ENCODE measurements at places on chromosomes 7 and 10.

DNA sequence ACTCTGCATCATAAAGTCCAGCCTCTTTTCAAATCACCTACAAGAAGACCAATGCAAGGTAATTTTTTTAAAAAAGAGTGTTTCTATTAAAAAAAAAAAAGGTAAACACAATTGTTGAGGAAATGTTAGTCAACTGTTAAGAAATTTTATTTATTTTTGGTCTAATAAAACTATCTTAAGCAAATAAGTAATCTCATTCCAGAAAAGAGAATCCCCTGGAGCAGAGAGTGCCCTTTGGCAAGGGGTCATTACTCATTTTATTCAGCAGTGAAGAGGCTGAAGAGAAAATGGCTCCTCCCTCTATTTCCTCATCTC is 63.4 kb upstream of the GSDME start:
- peak; percentile 46 for DNase-seq

DNA sequence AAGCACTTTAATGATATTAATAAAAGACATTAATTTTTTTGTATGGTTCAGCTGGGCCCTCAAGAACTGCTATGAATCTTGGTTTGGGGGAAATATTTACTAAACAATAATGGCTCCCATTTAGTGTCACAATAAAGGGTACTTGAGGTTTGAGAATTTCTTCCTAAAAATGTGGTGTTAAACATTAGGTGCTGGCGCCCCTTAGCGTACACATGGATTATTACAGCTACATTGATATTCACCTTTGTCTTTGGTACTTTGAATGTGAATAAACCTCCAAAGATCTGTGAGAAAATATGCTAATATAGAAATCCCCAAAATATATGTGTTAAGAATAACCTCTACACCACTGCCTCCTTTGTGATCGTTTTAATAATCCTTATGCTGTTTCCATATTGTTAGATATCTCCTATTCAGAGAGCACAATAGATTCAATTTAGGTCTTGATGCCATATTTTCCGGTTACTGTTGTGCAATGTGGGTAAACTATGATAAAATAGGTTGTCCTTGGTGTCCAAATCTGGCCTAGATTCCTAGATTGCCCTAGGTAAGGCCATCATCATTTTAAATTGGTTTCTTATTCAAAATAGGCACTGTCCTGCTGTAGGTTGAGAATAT is 161.8 kb upstream of the CACNA2D1 start:
- DNase-seq, result peak; percentile 63

DNA sequence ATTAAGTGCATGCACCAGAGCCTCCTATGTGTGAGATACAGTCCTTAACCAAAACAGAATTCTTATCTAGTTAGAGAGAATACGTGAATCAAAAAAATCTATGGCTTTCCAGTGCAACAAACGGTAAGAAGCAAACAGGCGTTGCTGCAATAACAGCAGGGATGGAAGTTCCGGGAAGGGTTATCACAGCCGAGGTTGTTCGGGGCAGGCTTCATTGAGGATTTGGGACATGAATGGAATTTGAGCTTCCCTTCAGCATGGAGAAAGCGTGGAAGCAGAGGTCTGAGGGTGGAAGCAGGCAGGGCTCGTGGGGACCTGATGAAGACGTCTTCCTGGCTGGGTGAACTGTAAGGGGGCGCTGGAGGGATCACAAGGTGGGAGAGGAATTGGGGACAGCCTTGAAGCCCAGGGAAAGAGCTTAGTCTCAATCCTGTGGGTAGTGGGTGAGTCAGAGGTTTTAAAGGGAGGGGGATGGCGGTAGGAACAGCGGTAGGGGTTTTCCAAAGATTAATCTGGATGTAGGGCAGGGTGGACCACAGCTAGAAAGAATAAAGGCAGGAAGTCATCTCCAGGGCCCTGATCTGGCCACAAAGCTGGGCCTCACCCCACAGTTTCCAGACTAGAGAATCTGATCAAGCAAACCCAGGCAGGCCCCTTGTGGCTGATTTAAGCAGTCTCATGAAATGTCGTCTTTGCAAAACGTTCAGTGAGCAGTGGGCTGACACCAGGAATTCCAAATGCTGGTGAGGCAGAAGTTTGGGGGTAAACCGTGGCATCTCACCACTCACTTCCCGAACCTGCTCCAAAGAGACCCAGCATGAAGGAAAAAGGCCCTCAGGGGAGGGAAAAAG is 65.1 kb downstream of the CALML3 start:
- DNase-seq, result peak; percentile 50

- no peak for DNase-seq
These were observed 2.9 kb upstream of the IFRD1 start for GRCh38 chr7:112447406-112447805.

- DNase-seq, result peak; percentile 78
These were observed 91.3 kb downstream of the PARD3 start for GRCh38 chr10:34723750-34724149.

GRCh38 chr7:45574669-45575500 is 717 bp downstream of the ADCY1 start:
- peak; percentile 75 for DNase-seq

DNA sequence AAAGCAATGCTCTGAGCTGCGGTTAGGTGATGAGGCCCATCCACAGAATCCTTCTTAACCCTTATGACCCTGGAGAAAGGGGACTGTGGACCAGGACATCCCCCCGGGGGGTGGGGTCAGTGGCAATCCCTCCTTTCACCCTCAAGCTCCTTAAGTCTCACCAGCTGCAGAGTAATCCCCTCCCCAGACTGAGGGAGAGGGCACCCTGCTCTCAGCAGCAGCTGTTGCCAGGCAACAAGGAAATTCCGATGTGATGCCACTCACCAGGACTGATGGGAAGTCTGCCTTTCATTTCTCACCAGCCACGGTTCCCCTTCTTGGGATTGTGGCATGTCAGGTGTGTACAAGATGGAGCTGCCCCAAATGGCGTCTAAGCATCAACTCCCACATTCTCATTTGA is 129.6 kb downstream of the DOCK1 start:
- DNase-seq, result peak; percentile 52

GRCh38 chr10:50152792-50153272 is 85.1 kb downstream of the WASHC2A start:
- peak; percentile 54 for DNase-seq

DNA sequence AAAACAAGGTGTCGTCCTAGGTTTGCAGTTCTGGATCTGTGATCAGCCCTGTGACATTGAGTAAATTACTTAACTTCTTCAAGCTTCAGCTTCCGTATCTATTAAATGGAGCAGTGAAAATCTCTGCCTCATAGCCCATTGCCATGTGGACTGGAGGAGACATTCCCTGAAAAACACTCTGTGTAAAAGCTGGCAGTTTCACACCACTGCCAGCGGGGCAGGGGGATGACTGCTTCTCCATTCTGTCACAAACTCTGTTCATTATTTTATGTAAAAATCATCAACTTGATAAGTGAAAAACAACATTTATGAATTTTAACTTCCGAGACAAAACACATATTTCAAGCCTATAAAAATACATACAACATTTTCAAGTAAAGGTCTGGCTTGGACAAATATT is 234.7 kb downstream of the BMPER start:
- no peak for DNase-seq

- DNase-seq, result no peak
These were observed 154.2 kb downstream of the EGFR start for GRCh38 chr7:55172881-55173609.

DNA sequence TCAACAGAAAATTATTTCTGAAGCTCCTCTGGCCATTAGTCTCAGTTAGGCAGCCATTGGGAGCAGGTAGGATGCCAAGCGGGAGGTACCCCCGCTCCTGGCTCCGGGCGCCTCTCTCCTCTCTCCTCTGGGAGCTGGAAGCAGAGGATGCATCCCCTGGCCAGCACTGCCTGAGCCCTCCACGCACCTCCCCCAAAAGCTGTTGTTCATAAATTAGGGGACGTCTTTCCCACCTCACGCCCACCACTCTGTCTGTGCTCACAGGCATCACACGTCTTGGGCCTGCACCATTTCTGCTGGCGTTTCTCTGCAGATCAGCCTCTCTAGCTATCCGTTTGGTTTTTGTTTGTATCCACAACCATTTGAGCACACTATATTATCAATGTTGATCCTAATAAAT is 609.0 kb upstream of the FOXK1 start:
- DNase-seq, result no peak

- peak; percentile 80 for DNase-seq
These were observed 59.6 kb downstream of the ADRB1 start for GRCh38 chr10:114103284-114103683.

- DNase-seq, result peak; percentile 60
These were observed 687.3 kb downstream of the KCNMA1 start for GRCh38 chr10:76950354-76950753.

GRCh38 chr10:131580674-131581073 is 269.2 kb upstream of the TCERG1L start:
- no peak for DNase-seq

DNA sequence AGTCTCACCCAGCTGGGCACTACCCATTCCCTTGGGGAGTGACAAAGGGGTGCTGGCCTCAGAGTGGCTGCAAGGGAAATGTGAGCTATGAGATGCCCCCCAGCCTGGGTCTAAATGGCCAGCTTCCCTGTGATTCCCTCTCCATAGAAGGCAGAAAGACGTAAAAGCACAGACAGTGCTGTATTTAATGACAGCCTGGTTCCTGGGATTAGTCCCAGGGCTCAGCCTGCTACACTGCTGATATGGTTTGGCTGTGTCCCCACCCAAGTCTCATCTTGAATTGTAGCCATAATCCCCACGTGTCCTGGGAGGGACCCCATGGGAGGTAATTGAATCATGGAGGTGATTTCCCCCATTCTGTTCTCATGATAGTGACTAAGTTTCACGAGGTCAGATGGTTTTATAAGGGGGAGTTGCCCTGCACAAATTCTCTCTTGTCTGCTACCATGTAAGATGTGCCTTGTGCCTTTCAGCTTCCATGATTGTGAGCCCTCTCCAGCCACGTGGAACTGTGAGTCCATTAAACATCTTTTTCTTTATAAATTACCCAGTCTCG is 23.9 kb upstream of the CALN1 start:
- DNase-seq, result peak; percentile 19

DNA sequence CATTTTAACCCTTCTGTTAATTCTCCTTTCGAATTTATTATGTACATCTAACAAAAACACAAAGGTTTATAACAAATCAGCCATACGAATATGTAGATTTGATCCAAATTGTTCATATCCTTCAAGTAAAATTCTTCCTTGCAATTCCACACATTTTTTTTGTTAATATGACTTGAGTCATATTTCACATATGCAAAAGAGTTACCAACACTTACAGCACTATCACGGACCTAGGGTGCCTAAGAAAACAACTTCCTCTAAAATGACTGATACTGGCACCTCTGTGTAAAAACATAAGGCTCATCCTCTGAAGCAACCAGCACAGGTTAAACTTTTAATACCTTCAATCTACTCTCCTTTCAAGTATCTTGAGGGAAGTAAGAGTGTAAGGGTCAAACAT is 451.8 kb downstream of the SEMA3D start:
- no peak for DNase-seq

- DNase-seq, result no peak
These were observed 779 bp upstream of the ADCK2 start for GRCh38 chr7:140671966-140672365.

GRCh38 chr10:114315566-114316420 is 76.7 kb downstream of the VWA2 start:
- DNase-seq, result no peak

DNA sequence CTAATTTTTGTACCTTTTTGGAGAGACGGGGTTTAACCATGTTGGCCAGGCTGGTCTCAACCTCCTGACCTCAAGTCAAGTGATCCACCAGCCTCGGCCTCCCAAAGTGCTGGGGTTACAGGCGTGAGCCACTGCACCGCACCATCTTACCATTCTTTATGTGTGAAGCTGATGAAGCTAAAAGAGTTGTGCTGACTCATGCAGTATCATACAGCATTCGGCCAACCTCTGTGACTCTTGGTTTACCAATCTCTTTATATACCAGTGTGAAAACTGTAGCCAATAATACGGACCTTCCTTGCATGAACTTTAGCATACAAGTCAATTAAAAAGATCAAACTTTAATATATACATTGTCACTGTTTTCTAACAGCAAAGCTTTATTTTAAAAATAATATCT is 878.2 kb upstream of the MBL2 start:
- no peak for DNase-seq

DNA sequence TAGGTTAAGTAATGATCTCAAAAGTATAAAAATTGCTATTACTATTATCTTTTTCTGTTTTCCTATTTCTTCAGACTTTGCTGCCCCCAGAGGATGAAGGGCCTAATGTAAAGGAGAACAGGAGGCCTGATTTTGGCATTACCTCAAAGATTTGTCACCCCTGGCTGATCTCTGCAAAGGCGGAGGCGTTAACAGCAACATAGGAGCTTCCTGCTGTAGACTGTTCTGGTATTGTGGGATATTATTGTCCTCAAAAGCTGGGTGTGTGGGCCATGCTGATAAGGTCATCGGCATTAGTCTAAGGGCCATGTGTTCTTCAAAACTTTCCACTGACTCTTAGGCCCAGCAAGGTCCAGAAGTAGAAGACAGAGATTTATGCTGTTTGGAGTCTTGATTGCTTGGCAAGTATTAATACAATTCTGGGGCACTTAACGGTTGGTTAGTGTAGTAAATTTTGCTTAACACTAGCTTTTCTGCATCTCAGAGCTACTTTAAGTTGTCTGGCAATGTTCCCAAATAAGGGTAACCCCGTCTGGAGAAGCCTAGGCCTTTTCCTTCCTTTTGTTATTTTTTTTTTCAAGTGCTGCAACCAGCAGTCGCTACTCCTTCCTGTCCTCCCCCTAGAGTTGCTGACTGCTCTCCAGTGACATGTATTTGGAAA is 14.0 kb upstream of the ENTPD1 start:
- DNase-seq, result peak; percentile 21

DNA sequence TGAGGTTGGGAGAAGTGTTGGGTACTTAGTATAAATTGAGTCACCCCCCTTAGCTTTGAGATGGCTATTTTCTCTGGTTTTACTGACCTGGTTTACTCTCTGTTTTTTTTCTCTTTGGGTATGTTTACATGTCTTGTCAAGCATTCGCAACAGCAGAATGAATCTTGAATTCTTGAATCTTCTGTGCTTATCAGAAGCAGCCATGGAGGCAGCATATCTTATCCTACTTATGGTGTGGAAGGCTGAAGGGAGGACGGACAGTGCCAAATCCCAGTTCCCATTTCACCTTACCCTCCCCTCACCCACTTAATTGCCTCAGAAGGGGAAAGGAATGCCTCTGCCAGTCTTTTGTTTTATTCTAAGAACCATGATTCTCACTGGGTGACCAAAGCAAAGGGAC is 3.7 kb downstream of the SND1 start:
- DNase-seq, result no peak

DNA sequence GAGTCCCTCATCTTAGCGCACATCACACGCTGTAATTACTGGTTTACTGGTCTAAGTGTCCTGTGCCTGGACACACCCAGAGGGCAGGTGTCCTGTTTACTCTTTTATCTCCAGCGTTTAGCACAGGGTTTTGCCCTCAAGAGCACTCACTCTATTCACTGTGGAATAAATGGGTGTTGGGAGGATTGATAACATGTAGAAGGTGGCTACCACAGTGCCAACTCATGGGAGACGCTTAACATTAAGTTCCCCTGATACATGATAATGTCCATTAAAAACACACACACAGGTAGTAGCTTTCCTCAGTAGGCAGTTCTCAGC is 96.1 kb upstream of the EFCAB10 start:
- no peak for DNase-seq
